ENCODE measurements at places on chromosomes 6 and 20.

GRCh38 chr6:18207949-18208348 lies 52.7 kb downstream of the KDM1B start:
- no peak for DNase-seq

DNA sequence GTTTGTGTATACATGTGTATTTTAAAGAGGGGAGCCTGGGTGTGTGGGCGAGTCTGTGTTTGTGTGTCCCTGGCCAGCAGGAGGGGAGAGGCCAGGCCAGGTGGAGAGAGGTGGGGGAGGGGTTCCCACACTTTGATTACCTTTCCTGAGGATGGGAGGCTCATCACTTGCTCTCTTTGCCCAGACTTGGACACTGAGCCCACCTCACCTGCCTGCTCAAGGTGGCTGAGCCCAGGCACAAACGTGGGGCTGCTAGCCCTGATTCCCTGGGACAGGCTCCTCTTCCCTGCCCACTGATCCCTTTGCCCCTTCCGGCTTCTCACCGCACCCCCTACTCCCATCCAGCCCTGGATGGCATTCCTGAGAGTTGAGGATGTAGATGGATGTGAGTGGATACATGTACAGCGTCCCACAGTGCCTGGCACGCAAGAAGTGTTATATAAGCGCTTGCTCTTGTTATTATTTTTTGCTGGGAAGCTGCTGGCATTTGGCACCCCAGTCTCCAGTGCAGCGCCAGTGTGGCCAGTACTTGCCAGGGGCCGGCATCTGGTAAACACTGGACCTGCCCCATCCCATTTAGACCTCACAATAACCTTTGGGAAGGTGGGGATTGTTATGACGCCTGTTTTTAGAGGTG lies 2.7 kb downstream of the CEBPB start:
- no peak for DNase-seq

DNA sequence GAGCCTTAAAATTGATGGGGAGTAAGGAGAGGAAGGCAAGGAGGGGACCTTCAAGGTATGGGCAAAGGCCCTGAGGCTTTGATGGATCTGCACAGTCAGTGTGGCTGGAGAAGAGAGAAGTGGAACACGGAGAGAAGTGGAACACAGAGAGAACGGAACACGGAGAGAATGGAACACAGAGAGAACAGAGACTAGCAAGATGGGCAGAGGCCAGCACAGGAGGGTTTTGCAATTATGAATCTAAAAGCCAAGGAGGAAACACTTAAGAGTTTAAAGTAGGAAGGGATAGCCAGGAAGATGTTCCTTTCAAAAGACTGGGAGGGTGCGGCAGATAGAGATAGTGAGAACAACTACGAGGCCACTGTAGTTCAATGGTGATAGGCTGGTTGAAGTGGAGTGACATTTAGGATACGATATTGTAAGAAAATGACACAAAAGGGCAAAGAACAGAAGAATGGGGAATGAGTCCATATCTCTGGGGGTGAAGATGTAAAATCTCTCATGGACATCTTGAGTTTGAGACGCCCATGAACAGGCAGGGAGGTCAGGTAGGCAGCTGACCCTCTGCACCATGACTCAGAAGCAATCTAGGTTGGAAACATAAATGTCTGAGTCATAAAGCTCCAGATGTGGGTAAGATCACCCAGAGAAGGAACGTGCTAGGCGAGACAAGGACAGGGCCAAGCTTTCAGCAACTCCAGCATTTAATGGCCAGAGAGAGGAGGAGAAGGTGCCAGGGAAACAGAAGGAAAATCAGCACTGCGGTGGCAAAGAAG lies 25.4 kb downstream of the ZMYND8 start:
- no peak for DNase-seq

DNA sequence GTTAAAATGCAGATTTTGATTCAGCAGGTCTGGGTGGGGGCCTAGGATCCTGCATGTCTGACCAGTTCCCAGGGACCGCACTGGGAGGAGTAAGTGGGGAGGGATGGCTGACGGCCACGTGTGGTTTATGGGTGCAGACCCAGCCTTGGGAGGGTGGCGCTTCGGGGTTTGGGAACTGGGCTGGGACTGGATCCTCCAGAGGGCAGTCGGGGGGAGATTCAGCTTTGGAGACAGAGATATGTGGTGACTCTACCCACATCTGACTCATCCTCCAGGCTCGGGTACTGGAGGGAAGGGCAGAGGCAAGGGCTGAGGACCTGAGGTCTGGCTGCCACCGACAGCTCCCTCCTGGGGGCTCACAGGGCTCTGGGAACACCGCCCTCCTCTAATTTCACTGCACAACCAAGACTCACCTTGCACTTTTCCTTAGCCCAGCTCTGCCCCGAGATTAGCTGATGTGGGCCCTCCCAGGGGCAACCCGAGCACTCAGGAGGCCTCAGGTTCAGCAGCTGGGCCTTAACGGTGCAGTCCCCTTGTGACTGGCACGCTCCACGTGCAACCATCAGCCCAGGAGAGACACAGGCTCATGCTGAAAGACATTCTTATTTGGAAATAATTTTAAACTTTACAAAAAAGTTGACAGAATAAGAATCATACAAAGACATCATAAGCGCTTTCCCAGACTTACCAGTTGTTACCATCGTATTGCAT lies 172.8 kb upstream of the PMEPA1 start:
- no peak for DNase-seq

- no peak for DNase-seq
Measured at GRCh38 chr6:45445749-45446549, 68.2 kb upstream of the SUPT3H start.

DNA sequence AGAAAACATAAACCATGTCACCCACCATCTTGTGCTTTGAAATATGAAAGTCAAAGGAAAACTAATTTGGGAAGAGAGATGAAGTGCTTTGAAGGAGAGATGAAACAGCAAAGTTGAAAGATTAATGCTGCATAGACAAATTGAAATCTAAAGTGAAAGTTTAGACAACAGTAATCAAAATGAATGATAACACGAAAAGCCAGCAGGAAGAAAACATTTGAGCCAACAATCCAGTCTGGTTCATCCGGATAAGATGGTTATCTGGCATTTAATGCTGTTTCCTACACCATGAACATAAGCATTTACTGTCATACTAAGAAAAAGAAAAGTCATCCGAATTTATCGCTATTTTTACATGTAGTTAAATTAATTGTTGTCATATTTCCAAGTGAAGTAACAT lies 595 bp downstream of the HAO1 start:
- DNase-seq, result no peak

DNA sequence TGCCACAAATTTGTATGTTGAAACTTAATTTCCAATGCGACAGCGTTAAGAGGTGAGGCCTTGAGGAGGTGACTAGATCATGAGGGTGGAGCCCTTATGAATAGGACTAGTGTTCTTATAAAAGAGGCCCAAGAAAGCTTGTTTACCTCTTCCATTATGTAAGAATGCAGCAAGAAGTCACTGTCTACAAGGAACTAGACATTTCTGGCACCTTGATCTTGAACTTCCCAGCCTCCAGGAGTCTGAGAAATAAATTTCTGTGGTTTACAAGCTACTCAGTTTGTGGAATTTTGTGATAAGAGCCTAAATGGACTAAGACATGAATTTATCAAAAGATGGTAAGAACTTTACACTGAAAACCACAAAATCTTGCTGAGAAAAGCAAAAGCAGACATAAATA lies 173.6 kb upstream of the SGK1 start:
- no peak for DNase-seq

DNA sequence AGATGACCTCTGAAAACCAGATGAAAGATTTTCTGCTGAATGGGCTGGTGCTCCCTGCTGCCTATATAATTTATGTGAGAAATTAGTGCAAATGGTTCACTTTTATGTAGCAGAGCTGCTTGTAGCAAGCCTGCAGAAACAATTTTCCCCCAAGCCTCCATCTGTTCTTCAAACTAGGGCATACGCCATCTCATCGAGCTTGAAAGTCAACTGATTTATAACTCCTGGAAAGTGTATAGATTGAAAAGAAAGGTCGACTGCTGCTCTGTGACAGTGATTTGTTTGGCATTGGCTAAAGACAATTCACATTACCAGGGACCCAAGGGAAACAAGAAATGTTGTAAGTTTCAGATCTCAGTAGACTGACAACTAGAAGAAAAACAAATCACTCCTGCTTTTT lies 93.3 kb downstream of the PACRG start:
- no peak for DNase-seq

GRCh38 chr6:128882991-128883611 lies at the start of gene LAMA2:
Gene LAMA2 (plus strand): TSS chr6:128883138. CDS start chr6:128883246, 108 bp downstream.
- no peak for DNase-seq

DNA sequence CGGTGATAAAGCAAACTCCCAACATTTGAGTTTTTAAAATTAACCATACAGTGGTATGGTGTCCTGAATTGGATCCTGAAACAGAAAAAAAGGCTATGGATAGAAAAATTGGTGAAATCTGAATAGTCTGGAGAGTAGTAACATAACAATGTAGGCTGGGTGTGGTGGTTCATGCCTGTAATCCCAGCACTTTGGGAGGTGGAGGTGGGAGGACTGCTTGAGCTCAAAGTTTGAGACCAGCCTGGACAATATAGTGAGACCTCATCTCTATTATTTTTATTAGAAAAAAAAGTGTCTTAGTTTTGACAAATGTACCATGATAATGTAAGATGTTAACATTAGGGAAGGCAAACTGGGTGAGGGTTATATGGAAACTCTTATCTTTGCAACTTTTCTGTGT lies 11.0 kb downstream of the EEF1A1 start:
- DNase-seq, result no peak

DNA sequence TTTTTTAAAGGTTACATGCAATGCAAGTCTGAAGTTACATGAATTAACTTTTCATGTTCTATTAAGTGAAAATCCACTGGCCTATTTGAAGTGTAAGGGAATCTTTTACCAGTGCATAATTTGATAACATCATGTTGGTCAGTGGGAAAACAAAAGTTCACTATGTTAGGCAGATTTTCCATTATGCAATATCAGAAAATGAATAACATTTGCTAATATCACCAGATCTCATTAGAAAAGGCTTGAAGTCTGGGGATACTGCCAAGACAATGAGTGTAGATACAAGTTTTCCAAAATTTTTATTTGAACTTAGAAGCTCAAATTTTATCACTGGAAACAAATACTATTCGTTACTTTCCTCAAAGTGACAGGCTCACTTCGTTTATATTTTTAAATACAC lies 296.4 kb upstream of the CDH4 start:
- DNase-seq, result no peak

- no peak for DNase-seq
Measured at GRCh38 chr6:36139431-36139830, 9.1 kb downstream of the MAPK13 start.

- no peak for DNase-seq
Measured at GRCh38 chr6:79630883-79631692, at the start of gene SH3BGRL2. Gene SH3BGRL2 (plus strand): TSS chr6:79631329. CDS start chr6:79631462, 133 bp downstream.

- DNase-seq, result no peak
Measured at GRCh38 chr6:109770779-109771178, 79.7 kb downstream of the FIG4 start.

DNA sequence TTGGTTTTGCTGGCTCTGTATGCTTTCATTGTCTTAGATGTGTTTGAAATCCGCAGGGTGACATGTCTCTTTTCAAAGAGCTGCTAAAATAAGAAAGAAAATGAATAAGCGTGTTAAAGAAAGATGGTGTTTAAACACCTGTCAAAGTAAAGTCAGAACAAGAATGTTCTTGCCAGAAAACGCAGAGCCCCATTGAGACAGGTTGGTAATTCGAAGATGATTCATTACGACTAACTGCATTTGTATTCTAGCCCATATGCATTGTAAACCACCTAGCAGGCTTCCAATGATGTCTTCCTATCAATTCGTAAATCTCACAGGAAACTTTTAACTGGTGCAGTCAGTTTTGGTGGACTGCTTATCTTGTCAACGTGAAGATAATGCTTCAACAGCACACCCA lies 16.8 kb downstream of the PHACTR2 start:
- no peak for DNase-seq

DNA sequence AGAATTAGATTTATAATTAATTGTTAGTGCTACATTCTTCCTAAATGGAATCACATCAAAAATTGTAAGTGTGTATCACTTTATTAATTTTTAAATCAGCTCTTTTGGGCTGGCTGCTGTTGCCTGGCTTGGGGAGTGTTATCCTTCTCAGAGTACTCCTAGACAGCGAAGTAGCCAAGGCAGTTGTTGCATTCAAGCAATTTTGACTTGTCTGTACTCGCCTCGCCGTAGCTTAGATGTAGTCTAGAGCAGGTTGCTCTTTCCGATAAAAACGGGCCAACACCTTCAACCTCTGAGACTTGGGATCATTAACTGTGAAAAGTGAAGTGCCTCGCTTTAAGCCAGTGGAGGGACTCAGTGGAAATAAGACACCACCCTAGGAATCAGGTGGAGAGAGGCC lies 151.3 kb downstream of the FARS2 start:
- no peak for DNase-seq

GRCh38 chr20:43514648-43514999 lies 7.1 kb downstream of the L3MBTL1 start:
- DNase-seq, result no peak

DNA sequence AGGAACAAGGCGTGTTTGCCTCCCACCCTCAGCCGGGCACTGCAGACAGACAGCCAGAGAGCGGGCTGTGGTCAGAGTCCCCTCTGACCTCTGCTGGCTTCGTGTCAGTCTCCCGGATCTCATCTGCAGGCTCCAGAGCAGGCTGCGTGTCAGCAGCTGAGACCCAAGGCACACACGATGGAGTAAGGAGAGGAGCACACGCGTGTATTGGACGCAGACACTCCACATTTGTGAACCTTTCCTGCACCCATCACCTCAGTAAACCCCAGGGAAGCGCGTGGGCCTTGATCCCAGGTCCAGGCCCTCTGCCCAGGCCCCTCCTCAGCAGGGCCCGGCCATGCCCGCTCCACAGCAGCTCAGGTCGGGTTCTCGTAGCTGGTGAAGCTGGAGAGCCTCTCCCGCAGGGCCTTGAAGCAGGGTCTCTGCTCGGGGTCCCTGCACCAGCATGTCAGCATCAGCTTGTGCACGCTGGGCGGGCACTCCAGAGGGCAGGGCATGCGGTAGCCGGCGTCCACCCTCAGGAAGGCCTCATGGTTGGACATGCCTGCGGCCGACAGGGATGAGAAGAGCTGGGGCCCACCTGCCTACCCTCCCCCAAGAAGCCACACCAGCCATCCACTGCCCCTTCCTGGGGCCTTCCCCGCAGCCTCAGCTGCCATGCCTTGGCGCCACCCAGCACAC lies 7.9 kb downstream of the PTK6 start:
- DNase-seq, result no peak

DNA sequence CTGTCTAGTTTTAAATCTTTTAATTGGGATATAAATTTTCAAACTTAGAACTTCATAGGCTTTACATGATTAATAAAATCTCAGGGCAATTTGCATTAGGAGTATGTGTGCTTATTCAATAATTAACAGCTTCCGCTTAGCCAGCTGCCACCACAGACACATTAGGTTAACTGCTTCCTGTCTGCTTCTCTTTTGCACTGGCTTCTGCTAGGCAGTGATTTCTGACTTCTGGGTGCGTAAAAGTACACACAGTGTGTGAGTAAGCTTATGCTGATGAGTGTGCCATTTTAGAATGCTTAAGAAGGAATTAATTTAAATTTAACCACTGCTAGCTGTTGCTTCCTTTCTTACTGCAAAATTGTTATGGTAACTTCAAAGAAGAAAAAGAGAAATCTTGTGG lies 73.9 kb downstream of the F13A1 start:
- no peak for DNase-seq

All from central memory CD4-positive, alpha-beta T cell (primary cell).